ENCODE measurements at places on chromosomes 3 and 15.

- no peak for DNase-seq
These were observed 19.8 kb upstream of the CELF6 start for GRCh38 chr15:72339777-72340177.

DNA sequence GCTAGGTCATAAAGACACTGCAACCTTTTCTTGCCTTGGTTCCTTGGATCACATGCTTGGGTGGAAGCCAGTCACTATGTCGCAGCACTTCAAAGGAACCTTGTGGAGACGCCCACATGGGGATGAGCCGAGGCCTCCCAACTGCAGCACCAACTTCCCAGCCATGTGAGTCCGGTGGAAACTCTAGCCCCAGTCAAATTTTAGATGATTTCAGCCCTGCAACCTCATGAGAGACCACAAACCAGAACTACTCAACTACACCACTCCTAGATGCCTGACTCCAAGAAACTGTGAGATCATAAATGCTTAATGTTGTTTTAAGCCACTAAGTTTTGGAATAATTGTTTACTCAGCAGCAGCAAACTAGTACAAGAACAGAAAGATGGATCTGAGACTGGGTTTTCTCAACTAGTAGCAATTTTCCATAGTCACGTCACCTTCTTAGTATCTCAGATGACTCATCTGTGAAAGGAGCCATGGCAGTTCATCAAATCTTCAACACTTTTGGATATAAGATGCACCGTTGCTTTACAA lies 86.5 kb downstream of the MB21D2 start:
- no peak for DNase-seq

- DNase-seq, result no peak
These were observed 1.8 kb downstream of the OTOL1 start for GRCh38 chr3:161498259-161498921.

DNA sequence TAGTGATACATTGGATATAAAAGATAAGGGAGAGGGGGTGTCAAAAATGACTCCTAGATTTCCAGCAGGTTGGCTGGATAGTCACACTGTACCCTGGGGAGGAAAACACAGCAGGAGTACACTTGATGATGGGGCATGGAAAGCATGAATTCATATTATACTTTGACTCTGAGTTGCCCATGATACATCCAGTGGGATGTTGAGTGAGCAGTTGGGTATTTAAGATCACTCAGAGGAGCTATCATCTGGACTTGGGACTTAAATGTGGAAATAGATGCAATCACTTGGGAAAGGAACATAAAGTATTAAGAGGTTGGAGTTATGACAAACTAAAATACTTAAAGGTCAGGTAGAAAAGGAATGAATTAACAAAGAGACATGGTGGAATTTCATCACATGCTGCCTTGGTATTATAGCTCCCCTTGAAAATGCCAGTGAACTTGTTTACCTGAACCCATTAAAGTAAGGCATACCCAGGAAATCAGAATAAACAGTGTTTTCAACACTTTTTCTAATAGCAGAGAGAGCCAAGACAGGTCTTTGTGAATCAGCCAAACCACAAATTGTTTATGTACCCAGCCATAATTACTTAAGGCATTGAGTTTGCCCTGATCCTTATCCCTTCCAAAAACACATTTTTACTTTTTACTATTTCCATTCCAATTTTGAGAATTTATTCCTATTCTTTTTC lies 49.9 kb upstream of the ABI3BP start:
- no peak for DNase-seq

DNA sequence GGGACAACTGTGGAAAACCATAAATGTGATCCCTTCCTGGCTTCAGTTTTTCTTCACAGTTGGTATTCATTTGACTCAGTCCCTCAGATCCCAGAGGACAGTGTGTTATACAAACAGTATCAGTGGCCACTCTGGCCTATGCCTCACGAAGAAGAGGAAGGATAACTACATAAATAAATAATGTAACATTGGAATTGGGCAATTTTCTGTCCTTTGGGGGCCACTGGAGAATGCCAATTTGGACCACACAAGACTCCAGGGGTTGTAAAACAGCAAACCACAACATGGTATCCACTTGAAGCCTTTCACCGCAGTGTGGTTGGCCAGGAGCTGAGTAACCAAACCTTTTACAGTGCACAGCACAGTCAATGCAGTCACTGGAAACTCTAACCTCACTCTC lies 1077.0 kb downstream of the ROBO2 start:
- DNase-seq, result no peak

GRCh38 chr3:133181392-133182150 lies 143.4 kb downstream of the TMEM108 start:
- DNase-seq, result no peak

DNA sequence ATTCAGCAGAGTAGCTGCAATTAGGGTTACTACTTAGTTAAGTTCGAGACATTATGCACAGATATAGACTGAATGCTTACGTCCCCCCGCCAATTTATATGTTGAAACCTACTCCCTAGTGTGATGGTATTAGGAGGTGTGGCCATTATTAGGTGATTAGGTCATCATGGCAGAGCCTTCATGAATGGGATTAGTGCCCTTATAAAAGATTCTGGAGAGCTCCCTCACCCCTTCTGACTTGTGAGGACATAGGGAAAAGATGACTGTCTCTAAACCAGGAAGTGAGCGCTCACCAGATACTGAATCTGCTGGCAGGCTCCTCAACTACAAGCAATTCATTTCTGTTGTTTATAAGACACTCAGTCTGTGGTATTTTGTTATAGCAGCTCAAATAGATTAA lies 25.6 kb upstream of the TEX9 start:
- DNase-seq, result no peak

GRCh38 chr3:107897471-107898061 lies 193.3 kb downstream of the CD47 start:
- no peak for DNase-seq

GRCh38 chr15:43939070-43939469 lies 112.3 kb downstream of the WDR76 start:
- no peak for DNase-seq

GRCh38 chr3:50318163-50318562 lies 4.4 kb downstream of the HYAL2 start:
- DNase-seq, result no peak

DNA sequence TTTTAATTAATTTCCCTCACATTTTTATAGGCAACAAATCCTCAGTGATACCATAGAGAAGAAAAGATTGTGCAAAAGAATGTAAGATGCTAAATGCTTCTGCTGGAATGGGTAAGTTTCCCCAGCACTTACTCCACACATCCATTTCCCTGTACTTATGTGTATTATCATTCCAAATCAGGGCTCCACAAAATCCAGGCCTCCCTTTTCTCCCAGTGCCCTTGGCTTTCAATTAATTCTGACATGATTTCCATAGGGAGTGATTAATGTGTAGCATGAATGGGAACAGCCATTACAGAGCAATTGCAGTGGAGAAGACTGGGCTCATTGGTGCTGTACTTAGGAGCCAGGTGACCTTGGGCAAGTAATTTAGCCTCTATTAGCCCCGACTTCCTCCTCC lies 41.3 kb upstream of the UBE2E1 start:
- no peak for DNase-seq

DNA sequence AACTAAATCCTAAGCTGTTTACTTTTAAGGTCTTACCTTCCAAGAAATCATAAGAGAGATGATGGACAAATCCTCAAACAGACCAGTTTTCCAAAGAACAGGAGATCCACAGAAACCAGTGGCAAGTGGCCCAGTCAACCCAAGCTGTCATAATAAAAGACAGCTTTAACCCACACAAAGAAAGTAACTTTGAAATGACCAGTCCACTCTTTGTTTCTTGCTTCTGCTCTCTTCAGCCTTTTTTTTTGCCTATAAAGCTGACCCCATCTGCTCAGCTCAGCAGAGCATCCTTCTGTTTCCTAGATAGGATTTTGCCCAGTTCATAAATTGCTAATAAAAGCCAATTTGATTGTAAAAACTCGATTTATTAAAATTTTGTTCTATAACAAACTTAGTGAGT lies 299.4 kb downstream of the OXSM start:
- DNase-seq, result no peak

Measured in lower leg skin (tissue), 4 donors.